ENCODE measurements at places on chromosomes 1 and 21. TPM values are rescaled to one million over a fixed set of nuclear protein-coding genes. Genes with fewer than 3 reads are reported as not detected.

ANKRD35 gene
- polyA plus RNA-seq, result 0.78 TPM

C1orf198 gene
- polyA plus RNA-seq, result 18.8 TPM

PADI1 gene
- not detected for polyA plus RNA-seq

TCHH gene
- not detected for polyA plus RNA-seq

DNAH14 gene
- polyA plus RNA-seq, result not detected

TCEA3 gene
- polyA plus RNA-seq, result 1.3 TPM

MPL gene
- not detected for polyA plus RNA-seq

KCNE2 gene
- not detected for polyA plus RNA-seq

SPRR2B gene
- not detected for polyA plus RNA-seq

ARMH1 gene
- polyA plus RNA-seq, result not detected

All from Purkinje cell (primary cell).